ENCODE measurements at places on chromosomes 7 and 10.
A peak's percentile ranks its signal among the peaks of the same experiment; 100 is the strongest.

DNA sequence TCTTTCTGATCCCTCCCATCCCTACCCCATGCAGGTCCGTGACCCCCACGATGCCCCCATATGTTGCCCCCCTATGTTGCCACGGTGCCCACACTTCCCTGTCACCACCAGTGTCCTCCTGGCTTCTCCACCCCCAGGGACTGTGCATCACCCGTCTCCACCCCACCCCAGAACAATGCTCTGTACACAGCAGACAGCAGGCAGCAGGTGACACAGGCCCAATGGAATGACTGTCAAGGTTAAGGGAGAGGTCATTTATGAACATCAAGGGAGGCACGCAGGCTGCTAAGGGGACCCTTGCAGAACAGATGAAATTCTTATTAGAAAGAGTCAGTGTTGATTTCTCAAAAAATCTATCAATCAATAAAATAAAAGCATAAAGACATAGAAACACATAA lies 71.5 kb downstream of the PARP12 start:
- DNase-seq, result no peak

GRCh38 chr10:85995791-85996190 lies 370.8 kb downstream of the GRID1 start:
- no peak for DNase-seq

DNA sequence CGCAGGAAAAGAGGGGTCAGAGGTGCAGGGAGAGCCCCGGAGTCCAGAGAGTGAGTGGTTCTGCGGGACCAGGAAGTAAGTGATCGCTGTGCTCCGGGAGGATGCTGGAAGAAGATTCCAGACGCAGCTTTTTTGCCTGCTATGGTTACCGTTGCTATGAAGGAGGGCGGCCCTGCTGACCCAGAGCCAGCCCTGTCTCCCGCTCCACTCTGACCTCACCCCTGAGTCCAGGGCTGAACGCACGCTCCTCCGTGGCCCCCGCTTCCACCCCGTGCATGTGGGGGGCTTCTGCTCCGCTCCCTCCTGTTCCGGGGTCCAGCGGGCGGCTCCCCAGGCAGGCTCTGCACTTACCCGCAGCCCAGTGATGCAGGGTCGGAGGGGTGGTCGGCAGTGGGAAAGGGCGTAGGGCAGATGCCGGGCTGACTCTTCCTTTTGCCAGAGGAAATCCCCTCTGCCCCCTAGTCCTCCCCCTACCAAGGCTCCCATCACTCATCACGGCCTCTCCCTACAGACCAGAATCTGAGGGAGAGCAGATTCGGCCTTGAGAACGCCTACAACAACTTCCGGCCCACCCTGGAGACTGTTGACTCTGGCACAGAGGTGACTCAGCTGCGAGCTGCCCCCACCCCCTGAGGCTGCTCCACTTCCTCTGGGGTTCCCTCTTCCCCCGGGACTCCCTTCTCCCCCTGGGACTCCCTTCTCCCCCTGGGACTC lies 2.7 kb upstream of the MUC17 start:
- peak; percentile 40 for DNase-seq

DNA sequence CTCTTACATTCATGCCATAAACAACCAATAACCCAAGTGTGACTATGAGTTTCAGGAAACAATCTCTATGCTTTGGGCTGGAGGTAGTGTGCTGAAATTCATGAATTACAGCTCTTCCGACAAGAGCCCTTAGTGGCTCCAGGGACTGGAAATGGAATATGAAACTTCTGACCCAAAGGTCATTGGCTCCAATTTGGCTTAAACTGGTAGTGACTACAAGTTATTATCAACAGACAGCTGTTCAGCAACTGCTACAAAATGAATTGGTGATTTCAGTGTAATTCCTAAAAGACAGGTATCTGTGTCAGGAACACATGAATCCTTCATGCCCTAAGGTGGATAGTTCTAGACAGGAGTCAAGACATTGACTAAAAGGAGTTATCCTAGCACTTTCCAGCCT lies 745.4 kb downstream of the PHTF2 start:
- DNase-seq, result no peak

DNA sequence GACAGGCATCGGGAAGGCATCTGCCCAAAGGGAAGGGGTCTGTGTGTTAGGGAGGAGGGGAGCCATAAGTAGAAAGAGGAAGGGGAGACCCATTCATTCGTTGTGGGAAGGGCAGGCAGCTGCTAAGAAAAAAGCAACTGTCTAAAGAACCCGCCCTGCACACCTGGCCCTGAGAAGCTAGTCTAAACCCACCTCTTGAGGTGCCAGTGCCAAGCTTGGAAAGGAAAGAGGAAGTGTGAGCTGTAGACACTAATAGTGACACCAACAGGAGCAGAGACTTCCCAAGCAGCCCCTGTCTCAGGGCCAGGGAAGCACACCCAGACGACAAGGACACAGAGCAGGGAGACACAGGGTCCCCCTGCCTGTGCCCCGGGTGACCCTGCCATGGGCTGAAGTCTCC lies 40.8 kb upstream of the PRSS58 start:
- DNase-seq, result no peak

- no peak for DNase-seq
Measured at GRCh38 chr7:149729983-149730801, 43.2 kb downstream of the ZNF467 start.

- no peak for DNase-seq
Measured at GRCh38 chr10:124928087-124928486, 13.8 kb upstream of the ZRANB1 start.

- no peak for DNase-seq
Measured at GRCh38 chr7:120402801-120403200, 129.8 kb downstream of the KCND2 start.

DNA sequence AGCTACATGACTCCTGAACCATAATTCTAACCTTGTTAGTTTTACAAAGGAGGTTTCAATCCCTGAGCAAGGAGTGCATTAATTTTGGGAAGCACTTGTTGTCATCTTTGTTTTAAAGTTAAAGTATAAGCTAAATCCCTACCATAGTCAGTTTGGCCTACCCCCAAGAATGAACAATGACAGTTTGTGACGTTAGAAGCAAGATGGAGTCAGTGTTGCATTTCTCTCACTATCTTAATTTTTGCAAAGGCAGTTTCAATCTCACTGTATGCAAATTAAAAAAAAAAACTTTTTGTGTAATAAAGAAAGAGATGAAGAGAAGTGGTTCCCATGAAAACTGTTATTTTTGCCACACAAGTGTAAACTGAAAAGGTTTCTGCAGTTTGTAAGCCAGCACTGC lies 50.7 kb upstream of the PIK3AP1 start:
- DNase-seq, result no peak

GRCh38 chr10:3714531-3714930 lies 70.5 kb downstream of the KLF6 start:
- no peak for DNase-seq

DNA sequence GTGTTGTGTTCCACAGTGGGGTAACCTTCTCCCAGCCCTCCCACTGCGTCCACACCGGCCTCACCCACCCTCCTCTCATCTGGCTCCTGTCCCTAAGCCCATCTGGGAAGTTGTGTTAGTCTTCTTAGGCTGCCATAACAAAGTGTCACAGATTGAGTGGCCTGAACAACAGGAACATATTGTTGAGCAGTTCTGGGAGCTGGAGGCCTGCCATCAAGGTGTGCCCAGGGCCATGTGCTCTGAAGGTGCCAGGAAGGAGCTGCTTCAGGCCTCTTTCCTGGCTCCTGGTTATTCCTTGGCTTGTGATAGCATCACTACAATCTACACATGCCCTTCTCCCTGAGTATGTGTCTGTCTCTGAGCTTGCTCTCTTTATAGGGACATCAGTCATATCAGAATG lies 327.6 kb upstream of the COBL start:
- DNase-seq, result no peak

DNA sequence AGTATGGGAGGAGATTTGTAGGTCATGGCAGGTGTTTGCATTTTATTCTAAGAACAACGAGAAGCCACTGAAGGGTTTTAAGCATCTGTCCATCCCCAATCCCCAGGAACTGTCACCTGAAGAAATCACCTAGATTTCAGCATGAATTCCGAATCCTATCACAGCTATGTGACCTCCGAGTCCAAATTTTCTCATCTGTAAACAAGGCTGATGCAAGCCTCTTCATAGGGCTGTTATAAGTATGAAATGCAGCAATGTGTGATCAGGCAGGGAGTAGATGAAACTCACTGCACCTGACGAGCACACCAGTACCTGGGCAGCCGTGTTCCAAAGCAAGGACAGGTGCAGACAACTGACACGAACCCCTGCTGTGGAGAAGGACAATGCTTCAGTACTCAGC lies 14.0 kb downstream of the HABP2 start:
- no peak for DNase-seq

DNA sequence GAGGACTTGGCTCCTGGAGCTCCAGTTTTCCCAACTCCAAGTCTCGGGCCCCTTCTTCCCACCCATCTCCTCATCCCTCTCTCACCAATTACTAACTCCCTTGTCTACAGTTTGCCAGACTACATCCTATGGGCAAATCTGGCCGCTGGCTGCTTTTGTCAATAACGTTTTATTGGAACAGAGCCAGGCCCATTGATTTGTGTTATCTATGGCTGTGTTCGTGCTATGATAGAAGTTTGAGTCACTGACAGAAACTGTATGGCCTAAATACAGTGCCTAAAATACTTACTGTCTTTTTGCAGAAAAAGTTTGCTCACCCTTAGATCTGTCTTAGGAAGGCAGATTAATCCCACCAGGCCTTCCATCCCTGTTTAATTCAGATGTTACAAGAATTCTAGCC lies 71.3 kb downstream of the PIP4K2A start:
- no peak for DNase-seq

- DNase-seq, result no peak
Measured at GRCh38 chr10:48839809-48840679, 99.6 kb downstream of the LRRC18 start.

DNA sequence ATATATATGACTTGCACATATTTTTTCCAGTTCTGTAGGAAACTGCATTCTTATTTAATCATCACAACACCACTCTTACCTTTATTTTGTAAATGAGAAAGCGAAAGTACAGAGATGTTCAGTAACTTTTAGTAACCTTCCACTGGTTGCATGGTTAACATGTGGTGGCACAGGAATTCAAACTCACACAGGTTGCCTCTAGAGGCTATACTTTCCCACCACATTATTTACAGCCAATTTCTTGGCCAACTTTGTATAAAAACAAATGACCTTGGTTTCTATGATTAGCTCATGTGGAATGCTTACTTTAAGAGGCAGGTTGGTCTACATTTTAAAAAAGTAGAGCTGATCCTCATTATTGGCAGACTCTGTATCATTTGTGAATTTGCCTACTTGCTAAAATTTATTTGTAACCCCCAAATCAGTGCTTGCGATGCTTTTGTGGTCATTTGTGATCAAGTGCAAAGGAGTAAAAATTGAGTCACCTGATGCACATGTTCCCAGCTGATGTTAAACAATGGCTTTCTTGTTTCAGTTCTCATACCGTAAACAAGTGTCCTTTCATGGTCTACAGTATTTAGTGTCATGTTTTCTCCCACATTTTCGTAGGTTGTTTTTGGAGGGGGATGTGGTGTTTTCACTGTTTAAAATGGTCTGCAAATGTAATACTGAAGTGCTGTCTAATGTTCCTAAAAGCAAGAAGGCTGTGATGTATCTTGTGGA lies 14.8 kb downstream of the BBS9 start:
- DNase-seq, result no peak

GRCh38 chr10:78957471-78958039 lies 111.2 kb upstream of the ZMIZ1 start:
- DNase-seq, result no peak
